ENCODE measurements at places on chromosomes 13 and 19.

DNA sequence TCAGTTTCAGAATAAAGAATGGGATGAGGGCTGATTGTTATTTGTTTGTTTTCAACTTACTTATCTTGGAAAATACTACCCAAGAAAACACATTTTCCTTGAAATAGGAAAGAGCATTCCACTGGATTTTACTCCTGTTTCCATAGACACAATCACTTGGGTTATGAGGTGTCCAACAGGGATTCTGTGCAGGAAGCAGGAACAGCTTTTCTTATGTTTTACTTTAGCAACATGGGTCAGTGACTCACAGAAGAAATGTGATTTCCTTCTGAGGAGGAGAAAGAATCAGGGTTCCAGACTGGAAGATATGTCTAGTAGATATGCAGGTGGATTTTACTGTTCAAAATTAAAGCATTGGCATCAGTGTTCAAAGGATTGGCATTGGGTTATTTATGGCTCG is 180.8 kb upstream of the GPC6 start:
- no peak for DNase-seq

GRCh38 chr19:29214411-29214810 is 1.5 kb upstream of the UQCRFS1 start:
- DNase-seq = no peak

DNA sequence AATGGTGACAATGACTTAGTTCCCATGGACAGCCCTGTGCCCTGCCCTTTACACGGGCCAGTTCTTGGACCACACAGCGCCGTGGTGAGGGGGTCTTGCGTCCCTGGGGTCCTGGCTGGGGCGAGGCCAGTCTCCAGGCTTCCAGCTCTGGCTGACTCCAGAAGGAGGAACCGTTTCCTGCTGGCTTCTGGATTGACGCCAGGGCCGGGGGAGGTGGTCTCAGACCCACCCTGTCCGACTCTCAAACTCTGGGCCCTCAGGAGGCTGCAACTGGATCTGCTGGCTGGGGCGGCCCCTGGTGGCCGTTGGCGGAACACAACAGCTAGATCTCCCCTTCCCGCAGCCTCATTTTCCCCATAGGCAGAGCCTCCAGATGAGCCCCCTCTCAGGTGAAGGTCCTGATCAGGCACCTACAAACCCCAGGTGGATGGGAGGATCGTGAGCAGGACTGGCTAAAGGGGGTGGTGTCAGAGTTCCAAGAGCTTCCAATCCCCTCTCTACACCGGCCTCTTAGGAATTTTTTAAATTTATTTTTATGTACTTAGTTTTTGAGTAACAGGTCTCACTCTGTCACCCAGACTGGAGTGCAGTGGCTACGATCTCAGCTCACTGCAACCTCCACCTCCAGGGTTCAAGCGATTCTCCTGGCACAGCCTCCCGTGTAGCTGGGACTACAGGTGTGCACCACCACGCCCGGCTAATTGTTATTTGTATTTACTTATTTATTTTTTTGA is 8.0 kb downstream of the CCDC194 start:
- DNase-seq = peak; percentile 61

DNA sequence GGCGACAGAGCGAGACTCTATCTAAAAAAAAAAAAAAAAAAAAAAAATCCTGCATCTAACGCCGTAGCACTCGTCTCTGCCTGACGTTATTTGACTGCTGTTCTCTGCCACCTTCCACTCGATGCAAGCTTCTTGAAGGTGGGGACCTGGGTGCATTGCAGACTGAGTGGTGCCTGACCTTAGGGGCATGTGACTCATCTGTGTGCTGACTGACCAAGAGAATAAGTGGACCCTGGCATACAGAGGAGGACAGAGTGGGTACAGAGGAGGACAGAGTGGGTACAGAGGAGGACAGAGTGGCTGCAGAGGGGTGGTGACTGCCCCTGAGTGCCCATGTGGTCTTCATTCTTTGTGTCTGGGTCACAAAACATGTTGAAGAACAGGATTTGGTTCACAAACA is 7.6 kb downstream of the WTIP start:
- DNase-seq = no peak

DNA sequence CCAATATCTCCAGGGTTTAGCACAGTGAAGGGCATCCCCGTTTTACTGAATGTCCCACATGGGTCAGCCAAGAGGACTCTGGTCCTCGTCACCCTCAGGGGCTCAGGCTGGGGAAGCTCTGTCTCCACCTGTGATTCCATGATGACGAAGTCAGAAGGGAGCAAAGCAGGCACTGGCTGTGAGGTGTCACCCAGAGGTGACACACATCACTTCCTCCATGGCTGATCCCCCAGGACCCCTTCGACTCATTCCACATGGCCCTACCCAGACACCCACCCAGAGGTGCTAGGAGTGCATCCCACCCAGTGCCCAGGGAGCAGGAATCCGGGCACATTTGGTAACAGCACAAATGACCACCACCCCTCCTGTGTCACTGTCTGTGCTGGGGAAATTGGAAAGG is 145.2 kb upstream of the VSTM2B start:
- DNase-seq = no peak

DNA sequence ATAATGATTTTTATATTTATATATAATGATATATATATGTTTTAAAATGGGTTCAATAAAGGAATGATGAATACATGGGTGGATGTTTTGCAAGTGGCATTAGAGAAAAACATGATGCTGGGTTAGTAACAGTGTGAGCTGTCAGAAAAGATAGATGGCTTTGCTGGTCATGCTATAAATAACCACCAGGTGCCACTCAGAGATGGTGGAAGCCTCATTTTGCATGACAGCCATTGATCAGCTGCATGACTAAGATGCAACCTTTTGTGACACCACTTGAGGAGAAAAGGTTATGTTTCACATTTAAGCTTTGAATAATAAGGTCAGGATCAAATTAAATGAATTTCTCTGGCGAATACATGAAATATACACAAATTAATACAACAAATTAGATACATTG is 737.7 kb downstream of the PCDH9 start:
- no peak for DNase-seq

- DNase-seq = peak; percentile 84
These were observed 8.0 kb downstream of the MYO1F start for GRCh38 chr19:8569066-8569771.
